ENCODE measurements at places on chromosomes 5 and 9.

DNA sequence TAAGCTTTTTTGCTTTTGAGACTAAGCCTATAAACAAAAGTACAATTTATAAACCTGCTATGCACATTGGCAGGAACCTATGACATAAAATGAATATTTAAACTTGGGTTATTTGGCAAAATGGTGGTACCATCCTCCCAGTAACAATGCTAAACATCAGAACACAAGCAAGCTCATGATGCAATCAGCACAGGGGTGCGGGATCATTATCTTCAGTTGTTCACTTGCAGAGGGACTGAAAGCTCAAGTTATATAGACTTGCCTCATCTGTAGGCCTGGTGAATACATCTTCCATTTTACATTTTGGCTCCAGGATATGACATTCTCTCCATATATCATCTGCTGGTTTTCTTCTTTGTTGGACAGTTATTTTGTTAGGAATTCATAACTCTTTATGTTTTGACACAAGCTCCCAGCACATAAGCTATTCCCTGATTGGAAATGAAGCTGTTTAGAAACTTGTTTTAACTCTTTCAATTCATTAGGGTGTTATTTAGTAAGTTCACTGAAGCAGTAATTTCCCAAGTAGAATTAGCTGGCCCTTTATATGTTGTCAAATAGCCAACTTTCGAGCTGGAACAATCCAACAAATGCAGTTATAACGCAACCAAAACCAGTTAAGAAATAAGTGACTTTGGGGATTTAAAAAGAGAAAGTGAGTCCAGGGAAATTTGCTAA is 124.7 kb upstream of the LIFR start:
- DNase-seq = no peak

- DNase-seq = no peak
Observed at GRCh38 chr9:125537442-125538091, 169.4 kb downstream of the MAPKAP1 start.

DNA sequence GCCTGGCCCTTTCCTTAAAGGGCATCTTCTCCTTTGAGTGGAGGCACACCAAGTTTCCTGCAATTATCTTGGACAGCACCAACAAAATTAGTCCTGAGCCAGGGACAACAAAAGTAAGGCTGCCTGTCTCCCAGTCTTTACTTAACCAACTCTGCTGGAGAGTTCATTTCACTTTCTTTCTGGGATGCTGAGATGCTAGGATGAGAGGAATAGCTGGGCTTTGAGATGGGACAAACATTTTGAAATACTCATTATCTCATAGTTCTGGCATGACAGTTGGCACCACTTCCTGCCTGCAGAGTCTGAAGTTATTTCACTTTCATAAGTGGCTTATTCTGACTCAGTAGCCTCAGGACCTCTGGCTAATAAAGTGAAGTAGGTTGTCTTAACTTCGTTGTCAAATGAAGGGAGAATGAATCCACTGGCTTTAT is 157.0 kb downstream of the C9orf152 start:
- DNase-seq = no peak

- no peak for DNase-seq
Observed at GRCh38 chr9:131169563-131170240, 44.3 kb downstream of the NUP214 start.

GRCh38 chr9:14906644-14907359 is 3.4 kb downstream of the FREM1 start:
- DNase-seq = no peak

- DNase-seq = no peak
Observed at GRCh38 chr9:93110311-93110855, 14.4 kb downstream of the CARD19 start.

- no peak for DNase-seq
Observed at GRCh38 chr9:129816501-129817435, 7.2 kb downstream of the TOR1A start.

DNA sequence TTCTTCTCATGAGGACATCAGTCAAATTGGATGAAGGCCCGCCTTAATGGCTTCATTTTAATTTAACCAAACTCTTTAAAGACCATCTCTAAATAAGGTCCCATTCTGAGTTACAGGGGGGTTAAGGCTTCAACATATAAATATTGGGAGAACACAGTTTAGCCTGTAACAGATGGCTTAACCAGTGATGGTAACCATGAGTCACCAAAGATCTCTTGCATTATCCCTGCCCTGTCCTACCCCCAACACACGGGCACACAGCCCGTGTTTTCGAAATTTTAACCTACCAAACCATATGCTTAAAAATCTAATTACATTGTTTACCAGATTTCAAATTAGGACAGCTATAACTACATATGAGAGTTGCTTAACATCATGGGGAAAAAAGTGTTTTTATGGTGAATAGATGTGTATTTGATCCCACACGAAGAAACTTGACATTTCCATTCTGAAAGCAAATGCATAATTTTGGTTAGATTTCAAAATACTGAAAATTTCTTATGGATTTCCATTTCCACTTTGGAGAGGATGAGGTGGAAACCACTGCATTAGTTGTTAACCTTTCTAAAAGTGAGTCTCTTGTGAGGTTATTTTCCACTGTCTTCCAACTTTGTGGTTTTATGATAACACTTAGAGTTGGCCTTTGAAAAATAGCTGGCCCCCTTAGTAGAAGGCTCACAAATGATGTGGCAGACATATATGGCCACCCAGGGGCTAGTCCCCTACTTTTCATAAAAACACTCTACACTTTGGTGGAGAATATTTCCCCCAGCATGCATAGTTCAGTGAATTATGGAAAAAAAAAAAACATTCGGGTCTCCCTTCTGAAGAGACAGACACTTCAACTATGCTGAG is 849.3 kb downstream of the TLE1 start:
- DNase-seq = no peak

- DNase-seq = no peak
Observed at GRCh38 chr9:131986089-131986488, 93.6 kb downstream of the MED27 start.

DNA sequence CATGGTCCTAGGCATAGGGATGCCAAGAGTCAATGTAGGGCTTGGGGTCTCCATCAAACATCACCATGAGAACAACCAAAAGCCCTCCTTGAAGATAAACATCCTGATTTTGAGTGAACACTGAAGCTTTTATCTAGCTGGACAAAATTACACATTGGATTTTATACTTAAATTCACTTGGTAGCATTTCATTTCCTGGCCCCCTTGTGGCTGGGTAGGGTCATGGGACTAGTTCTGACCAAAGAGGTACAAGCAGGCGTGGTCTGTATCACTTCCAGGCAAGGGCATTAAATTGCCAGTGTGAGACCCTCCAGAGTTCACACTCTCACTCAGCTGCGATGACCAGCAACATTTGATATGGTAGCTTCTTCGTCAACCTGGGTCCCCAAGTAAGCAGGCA is 320.3 kb downstream of the ACTL7B start:
- DNase-seq = no peak

DNA sequence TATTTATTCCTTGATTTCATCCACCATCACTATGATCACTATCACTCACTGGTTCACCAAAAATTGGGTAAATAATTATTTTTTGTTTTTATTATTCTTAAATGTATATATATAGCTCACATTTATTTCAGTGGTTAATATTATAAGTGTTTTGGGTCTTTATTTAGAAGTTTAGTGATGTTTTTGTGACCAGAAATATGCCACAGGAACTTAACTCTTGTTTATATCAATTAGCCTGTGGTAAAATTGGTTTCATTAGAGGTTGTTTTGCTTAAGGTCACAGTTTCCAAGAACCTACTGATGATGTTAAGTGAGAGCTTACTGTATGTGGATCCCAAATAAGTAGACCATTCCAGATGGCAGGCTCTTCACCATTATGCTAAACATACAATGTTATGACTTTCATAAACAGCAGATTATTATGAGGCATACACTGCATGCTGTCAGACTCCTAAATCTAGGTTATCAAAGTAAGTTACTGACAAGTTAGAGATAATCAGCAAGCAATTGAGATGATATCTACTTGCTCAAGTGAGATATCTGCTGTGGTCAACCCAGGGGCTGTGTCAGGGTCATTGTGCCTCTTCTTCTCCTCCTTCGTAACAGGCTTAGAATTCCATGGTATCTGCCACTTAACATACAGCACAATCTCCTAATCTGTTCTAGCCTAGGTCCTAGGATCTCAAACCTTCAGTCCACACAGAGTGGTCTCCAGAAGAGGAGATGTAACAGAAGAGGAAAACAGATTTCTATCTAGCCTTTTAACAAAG is 57.6 kb downstream of the NR3C1 start:
- DNase-seq = no peak

- DNase-seq = no peak
Observed at GRCh38 chr9:84138541-84138940, 157.9 kb downstream of the RMI1 start.

- DNase-seq = no peak
Observed at GRCh38 chr9:135506327-135507103, 6.0 kb downstream of the MRPS2 start.

- DNase-seq = no peak
Observed at GRCh38 chr9:101832486-101832885, 94.0 kb upstream of the GRIN3A start.

DNA sequence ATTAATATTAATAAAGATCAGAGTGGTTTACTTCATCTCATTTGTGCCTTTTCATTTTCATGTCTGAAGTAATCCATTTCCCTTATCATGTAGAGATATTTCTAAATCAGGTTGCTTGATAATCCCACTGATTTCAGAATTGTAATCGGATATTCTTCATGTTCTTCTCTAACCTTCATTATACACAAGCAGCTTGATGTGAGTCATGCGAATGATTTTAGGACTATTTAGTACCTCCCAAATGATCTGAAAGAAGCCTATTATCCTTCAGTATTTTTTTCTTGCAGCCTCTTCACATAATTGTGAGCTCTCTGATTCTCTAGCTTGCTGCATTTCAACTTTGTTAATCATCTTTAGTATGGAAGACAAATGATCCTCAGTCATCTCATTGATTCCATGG is 182.0 kb downstream of the GIN1 start:
- no peak for DNase-seq

DNA sequence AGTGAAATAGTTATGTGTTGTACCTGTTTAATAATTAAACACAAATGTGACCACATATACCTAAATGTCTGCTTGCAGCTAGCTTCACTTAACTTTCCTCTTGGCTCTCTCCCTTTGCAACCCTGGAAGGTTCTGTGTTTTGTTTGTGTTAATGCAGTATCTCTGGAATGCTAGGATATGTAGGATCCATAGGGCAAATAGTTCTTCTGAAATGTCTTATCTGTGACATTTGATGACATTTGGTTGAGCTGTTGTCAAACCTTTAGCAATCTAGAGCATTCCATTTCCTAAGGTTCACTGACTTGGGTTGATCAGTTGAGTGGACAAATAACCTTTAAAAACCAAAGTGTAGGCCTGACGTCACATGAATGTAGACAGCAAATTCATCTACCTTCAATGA is 21.8 kb downstream of the CTNNA1 start:
- no peak for DNase-seq

GRCh38 chr5:39513236-39513635 is 88.5 kb upstream of the DAB2 start:
- no peak for DNase-seq

DNA sequence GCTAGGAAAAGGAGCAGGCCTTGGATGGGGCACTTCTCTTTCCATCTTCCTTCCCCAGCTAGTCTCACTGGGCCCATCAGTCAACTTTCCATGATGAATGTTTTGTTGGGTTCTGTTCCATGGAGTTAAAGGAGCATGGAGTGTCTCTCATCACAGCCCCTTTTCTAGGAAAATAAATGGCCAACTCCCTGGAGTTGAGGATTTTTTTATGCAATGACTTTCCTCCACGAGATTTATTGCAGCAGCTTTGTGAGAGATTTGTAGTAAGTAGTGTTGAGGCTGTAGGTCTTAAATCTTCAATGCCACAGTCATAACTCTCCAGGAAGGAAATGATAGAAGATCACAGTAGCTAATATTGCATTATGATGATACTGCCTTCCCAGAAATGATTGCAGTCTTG is 45.6 kb upstream of the SLC44A1 start:
- DNase-seq = peak; percentile 10

DNA sequence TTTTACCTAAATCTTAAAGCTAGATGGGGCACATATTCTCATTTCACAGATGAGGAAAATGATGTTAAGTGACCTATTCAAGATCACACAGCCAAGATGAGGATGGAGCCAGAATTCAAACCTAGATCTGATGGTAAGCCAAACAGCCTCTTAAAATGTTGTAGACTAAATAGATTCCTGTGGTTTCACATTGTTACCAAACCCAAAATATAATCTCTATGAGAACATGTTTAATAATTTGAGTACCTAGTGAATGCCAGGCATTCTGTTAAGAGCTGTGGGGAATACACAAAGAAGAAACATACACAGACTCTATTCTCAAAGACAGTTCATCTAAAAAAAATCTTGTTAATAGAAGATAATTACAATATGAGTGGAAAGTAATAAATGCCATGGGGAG is 25.2 kb downstream of the HOMER1 start:
- no peak for DNase-seq

DNA sequence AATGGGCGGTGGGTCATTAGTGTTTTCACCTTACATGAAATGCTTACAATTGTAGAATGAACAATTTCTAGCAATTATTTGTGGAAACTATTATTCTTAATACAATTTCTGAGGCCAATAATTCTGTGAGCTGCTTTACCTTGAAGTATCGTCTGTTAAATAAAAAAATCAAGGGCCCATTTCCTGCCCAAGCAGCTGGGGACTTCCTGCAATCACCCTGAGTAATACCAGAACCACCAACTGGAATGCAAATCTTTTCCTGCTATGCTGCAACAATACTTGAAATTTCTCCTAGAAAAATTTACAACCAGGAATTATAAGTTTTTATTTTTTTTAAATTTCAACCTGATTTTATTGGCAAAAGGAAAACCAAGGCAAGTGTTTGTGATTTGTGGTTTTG is 52.6 kb downstream of the ADAMTS16 start:
- DNase-seq = no peak

GRCh38 chr5:143671674-143672569 is 140.0 kb upstream of the HMHB1 start:
- no peak for DNase-seq

GRCh38 chr5:50768634-50769033 is 102.2 kb downstream of the PARP8 start:
- DNase-seq = no peak

- DNase-seq = no peak
Observed at GRCh38 chr9:106892632-106893031, 29.7 kb downstream of the ZNF462 start.

GRCh38 chr9:74431467-74431866 is 65.7 kb upstream of the RORB start:
- DNase-seq = no peak

- DNase-seq = no peak
Observed at GRCh38 chr5:111434800-111435199, 77.5 kb downstream of the STARD4 start.

GRCh38 chr9:134204041-134204440 is 39.7 kb upstream of the RNU6ATAC start:
- DNase-seq = no peak

DNA sequence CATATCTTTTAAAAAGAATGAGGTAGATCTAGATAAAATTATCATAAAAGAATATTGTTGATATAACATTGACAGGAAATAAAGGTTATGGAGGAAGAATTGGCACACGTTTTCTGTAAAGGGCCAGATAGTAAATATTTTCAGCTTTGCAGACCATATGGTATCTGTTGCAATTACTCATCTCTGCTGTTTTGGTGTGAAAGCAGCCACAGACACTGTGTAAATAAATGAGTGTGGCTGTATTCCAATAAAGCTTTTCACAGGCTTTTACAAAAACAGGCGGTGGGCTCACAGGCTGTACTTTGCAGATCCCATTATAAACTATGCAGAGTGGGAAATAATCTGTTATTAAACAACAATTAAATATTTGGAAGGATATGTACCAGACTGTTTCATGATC is 87.4 kb downstream of the SGCD start:
- DNase-seq = no peak

Data from T-helper 1 cell (primary cell).